Left ventricle myocardium superior (tissue), 1 donor: ENCODE measurements at places on chromosomes 13 and 19. TPM values are rescaled to one million over a fixed set of nuclear protein-coding genes. Genes with fewer than 3 reads are reported as not detected.
A peak's percentile ranks its signal among the peaks of the same experiment; 100 is the strongest.

DNA sequence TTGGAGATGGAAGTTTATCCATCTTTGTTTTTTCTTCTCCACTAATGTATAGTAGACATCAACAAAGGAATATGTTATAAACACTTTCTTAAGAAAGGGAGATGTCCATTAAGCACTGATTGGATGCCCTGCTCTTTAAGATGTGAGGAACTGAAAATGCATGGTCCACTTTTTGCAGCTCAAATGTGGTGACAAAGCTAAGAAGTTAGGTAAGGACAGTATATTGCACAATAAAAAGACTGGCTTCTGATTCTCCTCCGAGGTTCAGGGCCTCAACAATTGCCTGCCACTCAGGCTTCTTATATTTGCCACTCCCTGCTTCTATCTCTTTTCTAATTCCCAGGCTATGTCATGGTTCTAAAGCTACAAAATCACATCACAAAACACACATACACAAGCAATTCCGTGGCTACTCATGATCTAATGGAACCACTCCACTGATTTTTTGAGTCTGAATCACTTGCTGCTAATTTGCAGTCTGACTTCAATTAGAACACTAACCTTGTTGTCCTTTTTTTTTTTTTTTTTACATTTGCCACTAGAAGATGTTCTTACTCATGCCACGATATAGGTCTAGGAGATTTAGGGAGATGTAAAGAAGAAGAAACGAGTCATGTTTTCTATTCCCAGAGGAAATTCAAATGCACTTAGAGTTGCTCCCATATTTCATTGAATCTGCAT, 29.6 kb upstream of the TNFSF11 start:
- no peak for DNase-seq

Gene ZNF540
- total RNA-seq: 8.8 TPM

- no peak for DNase-seq
Measured at GRCh38 chr13:114077099-114077932, 55.1 kb downstream of the RASA3 start.

DNA sequence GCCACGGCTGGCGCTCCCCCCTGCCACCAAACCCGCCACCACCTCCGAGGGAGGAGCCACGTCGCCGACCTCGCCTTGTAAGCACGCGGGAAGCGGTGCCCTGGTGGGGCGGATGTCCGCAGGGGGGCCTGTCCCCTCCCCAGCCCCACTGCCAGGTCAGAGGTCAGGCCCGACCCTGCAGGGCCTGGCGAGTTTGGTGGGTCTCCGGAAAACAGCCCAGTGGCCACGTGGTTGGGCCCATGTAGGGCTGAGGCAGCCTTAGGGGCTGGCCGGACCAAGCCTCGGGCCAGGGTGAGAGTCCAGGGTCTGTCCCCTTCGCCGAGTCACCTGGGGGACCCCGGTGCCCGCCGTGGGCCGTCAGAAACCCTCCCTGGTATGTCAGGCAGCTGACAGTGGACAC, 26.5 kb downstream of the SMIM24 start:
- no peak for DNase-seq

GRCh38 chr19:46890423-46891170, 29.8 kb downstream of the ARHGAP35 start:
- no peak for DNase-seq

DNA sequence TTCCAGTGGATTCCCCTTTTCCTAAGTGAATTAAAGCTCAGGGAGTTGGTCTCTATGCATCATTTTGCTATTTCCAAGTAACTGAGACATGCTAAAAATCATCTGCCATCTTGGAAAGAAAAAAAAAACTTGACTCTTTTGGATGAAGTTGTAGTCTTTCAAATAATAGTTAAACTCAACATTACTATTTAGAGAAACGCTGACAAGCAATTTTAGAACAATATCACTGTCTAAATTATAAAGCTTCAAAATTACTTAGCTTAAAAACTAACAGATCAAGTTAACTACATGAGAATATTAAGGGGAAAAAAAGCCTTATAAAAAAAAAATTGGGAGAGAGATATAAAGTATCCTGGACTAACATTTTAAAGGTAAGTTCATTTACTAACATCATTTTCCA, 68.5 kb downstream of the STOML3 start:
- no peak for DNase-seq

Gene C19orf44
- 4.3 TPM for total RNA-seq

Gene FBXL3
- total RNA-seq: 31.7 TPM

- DNase-seq: no peak
Measured at GRCh38 chr13:110297766-110298504, 9.0 kb downstream of the COL4A1 start.

GRCh38 chr13:114119196-114119595, 13.2 kb downstream of the RASA3 start:
- DNase-seq: peak; percentile 43

Gene UBE2L5
- not detected for total RNA-seq
